Stimulated activated CD8-positive, alpha-beta memory T cell treated with anti-CD3 and anti-CD28 coated beads, Interleukin-15, amount 100 ng/mL, for 1 hour (primary cell): ENCODE measurements at places on chromosomes 6 and 20.

DNA sequence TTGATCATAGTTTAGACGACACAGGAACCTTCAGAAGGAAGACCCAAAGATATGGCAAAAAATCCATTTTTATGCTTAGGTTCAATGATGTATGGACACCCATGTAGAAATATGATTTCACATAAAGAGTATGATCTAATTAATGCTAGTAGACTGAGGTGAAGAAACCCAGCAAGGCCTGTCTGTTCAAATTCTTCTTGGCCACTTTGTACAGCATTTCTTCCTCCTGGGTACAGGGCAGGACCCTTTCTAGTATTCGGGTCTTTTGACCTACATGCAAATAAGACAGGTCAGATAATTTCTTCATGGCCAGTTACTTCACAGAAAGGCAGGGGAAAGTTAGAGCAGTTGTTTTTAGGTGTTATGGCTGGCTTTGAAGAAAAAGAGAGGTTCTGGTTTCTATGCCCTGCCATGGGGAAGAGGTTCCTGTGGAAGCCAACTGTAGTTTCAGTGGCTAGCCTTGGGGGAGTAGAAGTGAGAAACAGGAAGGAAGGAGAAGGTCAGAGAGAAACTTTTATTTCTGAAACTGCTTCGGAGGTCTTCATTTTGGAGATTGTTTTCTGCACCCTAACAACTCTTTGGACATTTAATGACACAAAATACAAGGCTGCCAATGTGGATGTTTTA is 208.3 kb downstream of the PTPRK start:
- DNase-seq: no peak

GRCh38 chr6:143784316-143784715 is 58.8 kb upstream of the LTV1 start:
- DNase-seq: no peak

GRCh38 chr6:39361657-39362486 is 39.4 kb upstream of the KCNK16 start:
- DNase-seq: no peak

GRCh38 chr6:132392270-132392646 is 9.0 kb downstream of the MOXD1 start:
- no peak for DNase-seq

- no peak for DNase-seq
Measured at GRCh38 chr6:12955956-12956355, 239.4 kb downstream of the PHACTR1 start.

GRCh38 chr6:7145885-7146828 is 38.4 kb downstream of the RREB1 start:
- no peak for DNase-seq

DNA sequence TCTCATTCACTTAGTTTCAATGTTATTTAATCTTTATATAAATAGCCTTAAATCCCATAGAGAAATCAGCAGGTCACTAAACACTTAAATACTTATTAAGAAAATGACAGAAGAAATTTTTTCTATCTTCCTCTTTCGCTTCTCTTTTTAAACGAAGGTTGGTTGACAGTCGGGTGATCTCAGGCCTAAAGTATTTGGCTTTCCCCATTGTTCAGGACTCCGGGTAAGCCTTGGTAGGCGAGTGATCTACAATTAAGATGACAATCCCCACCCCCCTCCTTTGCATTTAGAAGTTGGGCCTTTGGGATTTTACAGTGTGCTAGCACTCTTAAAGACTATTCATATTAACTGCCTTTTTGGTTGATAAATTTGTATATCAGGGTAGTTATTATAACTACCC is 19.7 kb upstream of the UTRN start:
- no peak for DNase-seq

GRCh38 chr6:18324706-18325042 is 60.3 kb upstream of the DEK start:
- DNase-seq: no peak

DNA sequence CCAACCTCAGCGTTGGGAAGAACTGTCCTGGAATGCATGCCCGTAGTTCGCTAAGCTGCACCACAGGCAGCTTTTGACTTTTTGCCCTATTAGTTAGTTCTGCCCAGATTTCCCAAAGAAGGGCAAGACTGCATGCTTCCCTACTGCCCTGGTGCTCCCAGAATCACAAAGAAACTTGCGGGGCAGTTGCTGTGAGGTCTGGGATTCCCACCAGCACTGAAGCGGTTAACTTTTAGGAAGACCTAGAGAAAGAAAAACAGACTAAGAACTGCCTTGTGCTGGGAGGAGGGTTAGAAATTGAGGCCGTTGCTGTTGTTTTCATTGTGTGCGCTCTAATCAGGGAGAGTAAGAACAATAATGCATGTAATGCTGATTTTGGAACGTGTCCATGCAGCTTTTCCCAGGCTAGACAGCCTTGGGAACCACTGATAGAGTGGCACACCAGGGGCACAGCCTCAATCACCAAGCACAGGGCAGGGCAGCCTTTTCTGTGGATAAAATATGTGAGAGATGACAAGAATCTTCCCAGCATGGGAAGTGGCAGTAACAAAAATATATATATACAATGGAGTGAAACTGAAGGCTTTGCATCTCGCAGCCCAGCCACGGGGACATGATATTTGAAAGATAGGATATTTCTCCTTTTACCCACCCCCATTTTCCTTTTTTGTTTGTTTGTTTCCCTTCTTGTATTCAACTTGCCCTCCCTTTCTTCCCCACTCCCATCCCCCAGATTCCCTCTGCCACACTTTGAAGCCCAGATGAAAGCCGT is 137.7 kb upstream of the HEY2 start:
- no peak for DNase-seq

DNA sequence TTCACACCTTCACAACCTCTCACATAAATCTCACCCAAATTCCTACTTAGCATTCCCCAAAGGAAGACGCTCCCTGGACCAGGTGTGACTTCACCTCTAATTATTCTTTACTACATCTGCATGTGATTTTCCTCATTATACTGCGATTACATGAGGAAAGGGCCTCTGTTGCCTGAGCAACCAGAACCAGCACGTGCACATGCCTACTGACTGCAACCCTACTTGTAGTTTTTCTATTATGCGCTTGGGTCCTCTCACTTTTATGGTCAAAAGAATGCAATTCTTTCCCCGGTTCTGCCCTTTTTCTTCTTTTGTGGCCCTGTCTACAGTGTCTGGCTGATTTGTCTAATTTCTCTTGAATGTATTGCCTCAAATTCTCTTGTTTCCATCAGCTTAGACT is 20.4 kb upstream of the ANKEF1 start:
- DNase-seq: no peak
